Stimulated activated CD4-positive, alpha-beta T cell treated with anti-CD3 and anti-CD28 coated beads, Interleukin-4, amount 100 ng/mL, for 4 hours (primary cell): ENCODE measurements at places on chromosomes 16 and 17.

GRCh38 chr16:12083631-12084030 lies 107.1 kb downstream of the SNX29 start:
- no peak for DNase-seq

DNA sequence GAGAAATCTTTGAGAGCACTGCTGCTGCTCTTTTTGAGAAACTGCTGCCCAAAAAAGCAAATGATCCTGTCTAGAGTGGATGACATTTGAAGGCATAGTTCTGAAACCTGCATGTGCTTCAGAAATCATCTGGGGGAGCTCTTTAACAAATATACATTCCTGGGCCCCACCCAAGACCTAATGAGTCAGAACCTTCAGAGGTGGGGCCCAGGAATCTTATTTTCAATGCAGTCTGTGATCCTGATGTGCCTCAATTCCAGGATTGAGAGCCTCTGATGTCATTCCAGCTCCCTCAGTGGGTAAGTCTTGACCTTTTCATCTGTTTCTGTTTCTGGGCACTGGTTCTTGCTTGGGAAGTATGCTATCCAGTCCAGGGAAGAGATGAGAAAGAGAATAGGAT lies 42.3 kb downstream of the HNF1B start:
- DNase-seq, result no peak

DNA sequence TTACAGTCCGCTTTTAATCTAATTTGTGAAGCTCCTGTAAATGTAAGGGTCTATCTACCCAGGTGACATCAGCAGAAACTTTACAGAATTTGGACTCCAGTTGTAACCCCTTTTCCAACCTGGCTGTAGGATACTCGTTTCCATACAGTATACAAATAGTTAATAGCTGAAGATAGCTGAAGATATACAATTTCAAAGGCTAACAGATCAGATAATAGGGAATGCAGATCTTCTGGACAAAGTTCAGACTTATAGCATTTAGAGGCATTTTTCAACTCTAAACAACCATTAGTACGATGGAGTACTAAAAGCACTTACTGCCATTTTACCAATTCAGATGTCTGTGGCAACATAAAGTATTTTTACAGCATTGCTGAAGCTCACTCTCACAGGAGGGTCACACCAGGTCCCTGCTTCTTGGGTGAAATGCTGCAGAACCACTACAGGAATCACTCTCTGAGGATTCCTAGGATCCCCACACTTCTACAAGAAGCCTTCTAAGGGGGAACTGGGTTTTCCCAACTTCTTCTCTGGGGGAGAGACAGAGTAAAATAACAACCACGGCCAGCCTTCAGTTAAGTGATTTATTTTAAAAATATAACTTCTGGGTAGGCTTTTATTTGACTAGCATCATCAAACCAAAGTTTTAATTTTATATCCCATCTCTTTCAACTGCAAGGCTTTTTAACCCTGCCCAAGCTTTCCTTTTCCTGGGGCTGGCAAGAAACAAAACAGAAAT lies 2.9 kb downstream of the VEZF1 start:
- DNase-seq, result no peak

GRCh38 chr16:53768167-53768566 lies 64.2 kb downstream of the FTO start:
- DNase-seq, result no peak

GRCh38 chr16:82867485-82867884 lies 240.7 kb downstream of the CDH13 start:
- DNase-seq, result no peak

- DNase-seq, result no peak
Observed at GRCh38 chr16:29710227-29711219, 31.5 kb downstream of the QPRT start.

DNA sequence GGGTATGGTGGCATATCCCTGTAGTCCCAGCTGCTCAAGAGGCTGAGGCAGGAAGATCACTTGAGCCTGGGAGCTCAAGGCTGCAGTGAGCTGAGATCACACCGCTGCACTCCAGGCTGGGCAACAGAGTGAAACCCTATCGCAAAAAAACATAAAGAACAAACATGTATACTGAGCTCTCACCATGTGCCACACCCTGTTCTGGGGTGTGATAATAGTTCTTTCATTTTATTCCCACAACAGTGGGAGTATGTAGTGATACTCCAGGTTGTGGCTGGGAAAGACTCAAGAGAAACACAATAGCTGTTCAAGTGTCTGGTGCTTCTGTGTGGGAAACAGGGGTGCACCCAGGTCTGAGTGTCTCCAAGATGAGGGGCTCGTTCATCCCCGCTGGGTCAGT lies 90.7 kb downstream of the SOCS1 start:
- no peak for DNase-seq
